Muscle of leg (tissue), 16 donors: ENCODE measurements at places on chromosomes 5 and 9. TPM values are rescaled to one million over a fixed set of nuclear protein-coding genes. Genes with fewer than 3 reads are reported as not detected.
A peak's percentile ranks its signal among the peaks of the same experiment; 100 is the strongest.

- no peak overlapping the region for H3K4me3 ChIP-seq
- H3K27me3 ChIP-seq, result no peaks in the 10 kb centered on the region
- peak overlapping the region; percentile 6 for H3K27ac ChIP-seq
- peaks cover 5% of the 10 kb centered on the region for H3K36me3 ChIP-seq
Observed at GRCh38 chr5:9519537-9519936, 26.3 kb downstream of the SEMA5A start.

DNA sequence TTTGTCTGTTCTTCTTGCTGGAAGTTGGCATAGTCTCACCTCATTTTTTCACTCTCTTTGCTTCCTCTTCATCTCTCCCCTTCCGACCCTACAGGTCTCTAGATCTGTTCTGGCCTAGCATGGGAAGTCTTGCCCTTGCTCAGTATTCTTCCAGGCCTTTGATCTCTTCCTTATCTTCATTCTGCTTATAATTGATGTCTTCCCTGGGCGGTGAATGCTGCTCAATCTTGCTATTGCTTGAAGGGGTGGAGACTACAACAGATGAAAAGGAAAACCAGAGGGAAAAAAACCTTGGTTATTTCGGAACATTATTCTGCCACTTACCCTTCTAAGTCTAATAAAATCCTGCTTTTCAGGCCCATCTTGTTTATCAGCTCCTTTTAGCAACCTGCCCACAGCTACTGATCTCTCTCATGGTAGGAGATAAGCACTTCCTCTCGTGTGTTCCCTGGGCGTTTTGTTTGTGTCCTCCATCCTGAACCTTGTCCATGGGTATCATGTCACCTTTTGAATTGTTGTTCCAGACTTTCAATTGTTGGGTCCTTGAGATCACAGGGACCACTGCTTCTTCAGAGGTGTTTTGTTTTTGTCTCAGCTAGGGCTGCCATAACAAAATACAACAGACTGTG lies 375.6 kb downstream of the ADGRV1 start:
- H3K4me3 ChIP-seq, result no peak overlapping the region
- no peaks in the 10 kb centered on the region for H3K36me3 ChIP-seq
- no peak for DNase-seq
- H3K4me1 ChIP-seq, result no peaks in the 10 kb centered on the region
- H3K27me3 ChIP-seq, result no peaks in the 10 kb centered on the region

GPR150 gene
- 0.07 TPM for polyA plus RNA-seq

ADGRD2 gene
- 0.06 TPM for polyA plus RNA-seq

GRCh38 chr5:129392681-129393080 lies 67.4 kb upstream of the ADAMTS19 start:
- DNase-seq, result no peak
- no peak overlapping the region for H3K27ac ChIP-seq
- no peak overlapping the region for H3K4me3 ChIP-seq
- H3K27me3 ChIP-seq, result no peaks in the 10 kb centered on the region
- no peaks in the 10 kb centered on the region for H3K36me3 ChIP-seq

DNA sequence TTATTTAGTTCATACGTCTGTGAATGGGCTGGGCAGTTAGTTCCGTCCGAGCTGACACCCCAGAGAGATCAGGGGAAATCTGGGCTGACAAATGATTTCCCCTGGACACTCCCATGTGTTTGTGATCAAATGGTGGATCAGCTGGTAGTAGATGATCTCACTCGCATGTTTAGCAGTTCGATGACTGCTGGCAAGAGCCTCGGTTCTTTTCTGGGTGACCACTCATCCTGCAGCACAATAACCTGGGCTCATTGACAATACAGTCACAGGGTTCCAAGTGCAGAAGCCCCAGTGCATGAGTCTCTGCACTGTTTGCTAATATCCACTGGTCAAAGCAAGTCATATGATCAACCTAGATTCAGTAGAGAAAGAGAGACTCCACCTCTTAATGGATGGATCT lies 155.9 kb downstream of the NR2F1-AS1 start:
- DNase-seq, result peak; percentile 28
- peaks cover 2% of the 10 kb centered on the region for H3K4me1 ChIP-seq
- H3K36me3 ChIP-seq, result no peaks in the 10 kb centered on the region

GRCh38 chr9:131051592-131052517 lies 42.9 kb downstream of the LAMC3 start:
- no peak for DNase-seq
- H3K36me3 ChIP-seq, result no peaks in the 10 kb centered on the region
- no peak overlapping the region for H3K4me3 ChIP-seq
- no peaks in the 10 kb centered on the region for H3K4me1 ChIP-seq
- H3K27me3 ChIP-seq, result no peaks in the 10 kb centered on the region
- H3K27ac ChIP-seq, result no peak overlapping the region

SPINK7 gene
- polyA plus RNA-seq, result 0.22 TPM

- H3K4me3 ChIP-seq, result no peak overlapping the region
- peak; percentile 89 for DNase-seq
- H3K27me3 ChIP-seq, result no peaks in the 10 kb centered on the region
- peak overlapping the region; percentile 75 for H3K27ac ChIP-seq
- H3K4me1 ChIP-seq, result peaks cover 21% of the 10 kb centered on the region
Observed at GRCh38 chr9:121997791-121998190, 95.3 kb downstream of the TTLL11 start.

DNA sequence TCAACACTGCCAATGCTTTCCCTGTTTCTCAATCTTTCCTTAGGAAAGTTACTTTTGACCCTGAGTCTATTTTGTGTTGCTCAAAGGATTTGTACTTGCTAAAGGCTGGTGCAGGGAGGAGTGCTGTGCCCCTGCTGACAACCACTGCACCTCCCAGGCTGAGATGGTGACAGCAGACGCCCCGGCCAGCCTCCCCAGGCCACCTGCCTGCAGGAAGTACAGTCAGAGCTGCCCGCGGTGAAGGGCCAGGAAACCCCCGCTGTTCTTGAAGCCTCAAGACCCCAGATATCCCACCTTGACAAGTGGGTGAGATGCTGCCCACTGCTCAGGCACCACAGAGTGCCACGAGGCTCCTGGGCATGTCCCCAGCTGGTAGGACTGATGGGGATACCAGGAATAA lies 44.2 kb upstream of the CKMT2 start:
- H3K36me3 ChIP-seq, result no peaks in the 10 kb centered on the region
- no peak overlapping the region for H3K4me3 ChIP-seq
- no peak overlapping the region for H3K27ac ChIP-seq
- peaks cover 4% of the 10 kb centered on the region for H3K4me1 ChIP-seq
- DNase-seq, result no peak
- peaks cover 2% of the 10 kb centered on the region for H3K27me3 ChIP-seq

IL31RA gene
- polyA plus RNA-seq, result 0.82 TPM

- H3K27ac ChIP-seq, result peak overlapping the region; percentile 35
- H3K36me3 ChIP-seq, result no peaks in the 10 kb centered on the region
- H3K4me1 ChIP-seq, result no peaks in the 10 kb centered on the region
- no peaks in the 10 kb centered on the region for H3K27me3 ChIP-seq
Observed at GRCh38 chr5:58751222-58751837, 168.5 kb downstream of the RAB3C start.

DNA sequence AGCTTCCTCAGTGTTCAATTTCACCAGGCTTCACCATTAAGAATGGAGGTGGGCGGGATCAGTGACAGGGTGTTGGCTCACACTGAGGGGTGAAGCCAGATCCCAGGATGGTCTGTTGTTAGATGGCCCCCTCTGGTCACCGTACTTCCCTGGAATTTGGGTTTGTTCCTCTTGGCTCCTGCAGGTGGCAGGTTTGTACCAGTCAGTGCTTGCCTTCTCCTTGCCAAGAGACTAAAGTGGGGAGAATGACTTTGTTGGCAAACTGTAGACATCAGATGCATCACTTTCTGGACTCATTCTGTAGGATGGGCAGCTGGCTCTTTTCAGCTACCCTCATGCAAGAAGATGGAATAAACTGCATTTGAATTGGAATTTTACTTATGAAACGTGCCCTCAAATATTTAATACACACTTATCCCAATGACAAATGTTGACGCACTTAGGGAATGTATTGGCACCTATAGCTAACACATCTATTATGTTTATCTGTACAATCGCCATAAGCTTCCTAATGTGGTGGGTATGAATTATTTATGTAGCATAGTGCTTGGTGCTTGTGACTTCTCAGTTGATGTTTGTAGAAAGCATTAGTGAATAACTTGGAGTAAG lies 31.4 kb upstream of the ANKRD55 start:
- no peaks in the 10 kb centered on the region for H3K36me3 ChIP-seq
- H3K4me1 ChIP-seq, result no peaks in the 10 kb centered on the region

DNA sequence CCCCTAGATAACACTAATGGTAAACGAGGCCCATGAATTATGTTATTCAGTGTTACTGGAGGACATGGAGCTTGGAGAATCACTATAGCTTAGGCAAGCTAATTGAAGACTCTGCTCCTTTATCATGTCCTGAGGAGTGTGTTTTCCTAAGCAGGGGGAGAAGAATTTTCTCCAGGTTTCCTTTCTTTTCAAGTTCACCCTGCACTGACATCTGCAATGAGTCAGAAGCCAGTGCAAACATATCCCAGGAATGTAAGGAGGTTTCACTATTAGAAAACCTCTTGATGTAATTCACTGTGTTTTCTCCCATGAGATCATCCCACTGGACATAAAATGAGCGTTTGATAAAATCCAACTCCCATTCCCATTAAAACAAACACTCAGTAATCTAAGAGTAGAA lies 75.6 kb downstream of the DMRT2 start:
- DNase-seq, result peak; percentile 42
- H3K27me3 ChIP-seq, result no peaks in the 10 kb centered on the region
- no peaks in the 10 kb centered on the region for H3K36me3 ChIP-seq
- no peak overlapping the region for H3K27ac ChIP-seq
- H3K4me3 ChIP-seq, result no peak overlapping the region
